GM12878 (cell line): ENCODE measurements at places on chromosomes 2 and 18.

- no peak overlapping the region for H3K27ac ChIP-seq
- H3K4me1 ChIP-seq: no peaks in the 10 kb centered on the region
- no peak overlapping the region for H3K4me3 ChIP-seq
- no peak for DNase-seq
- H3K36me3 ChIP-seq: peaks cover 14% of the 10 kb centered on the region; the same call in 1 of the 2 replicates
- H3K27me3 ChIP-seq: no peaks in the 10 kb centered on the region
Measured at GRCh38 chr2:47019961-47020681, 104.5 kb upstream of the MCFD2 start.

- no peaks in the 10 kb centered on the region for H3K27me3 ChIP-seq
- H3K36me3 ChIP-seq: no peaks in the 10 kb centered on the region
- DNase-seq: no peak
- H3K27ac ChIP-seq: no peak overlapping the region
Measured at GRCh38 chr2:133521146-133521745, 47.0 kb downstream of the NCKAP5 start.

GRCh38 chr2:65193446-65193845 is 34.2 kb upstream of the ACTR2 start:
- H3K4me1 ChIP-seq: no peaks in the 10 kb centered on the region
- no peaks in the 10 kb centered on the region for H3K36me3 ChIP-seq
- no peak overlapping the region for H3K27ac ChIP-seq
- DNase-seq: no peak

- DNase-seq: no peak
- no peaks in the 10 kb centered on the region for H3K27me3 ChIP-seq
- H3K36me3 ChIP-seq: peaks cover 5% of the 10 kb centered on the region; the same call in 1 of the 2 replicates
- no peak overlapping the region for H3K27ac ChIP-seq
- no peaks in the 10 kb centered on the region for H3K4me1 ChIP-seq
- H3K4me3 ChIP-seq: no peak overlapping the region
Measured at GRCh38 chr18:36811955-36812354, 16.8 kb downstream of the TPGS2 start.

DNA sequence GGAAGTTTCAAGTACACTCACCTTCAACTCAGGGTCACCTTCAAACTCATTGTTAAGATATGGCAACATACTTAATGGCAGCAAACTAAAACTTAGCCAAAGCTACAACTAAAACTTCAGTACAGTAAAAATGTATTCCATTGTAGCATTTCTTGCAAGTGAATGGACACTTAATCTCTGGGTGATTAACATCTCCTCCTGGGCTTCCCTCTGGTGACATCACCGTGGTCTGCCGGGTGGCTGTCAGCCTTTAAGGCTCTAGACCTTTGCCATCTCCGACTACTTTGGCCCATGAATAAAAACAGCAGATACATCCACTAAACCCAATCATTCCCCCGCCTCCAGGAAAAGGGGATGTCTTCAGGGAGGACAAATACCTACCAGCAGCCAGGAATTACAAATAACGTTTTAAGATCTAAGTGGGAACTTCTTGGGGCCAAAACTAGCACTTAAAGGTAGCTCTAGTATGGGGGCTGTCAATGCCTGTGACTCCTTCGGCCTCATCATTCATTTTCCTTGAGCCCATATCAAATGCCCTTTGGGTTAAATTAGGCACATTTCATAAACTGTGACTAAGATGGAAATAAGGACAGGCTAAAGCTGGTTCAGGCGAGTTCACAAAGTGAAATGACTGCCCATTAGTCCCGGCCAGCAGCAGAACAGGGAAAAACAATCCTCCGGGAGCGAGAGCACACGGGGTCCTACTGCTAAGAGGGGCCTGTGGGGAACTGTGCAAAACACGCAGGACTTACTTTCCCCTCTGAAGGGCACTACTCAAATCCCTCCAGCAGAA is 1.1 kb downstream of the TFCP2L1 start:
- peaks cover 5% of the 10 kb centered on the region for H3K27me3 ChIP-seq
- no peak overlapping the region for H3K4me3 ChIP-seq
- no peak for DNase-seq
- no peaks in the 10 kb centered on the region for H3K4me1 ChIP-seq
- no peak overlapping the region for H3K27ac ChIP-seq

DNA sequence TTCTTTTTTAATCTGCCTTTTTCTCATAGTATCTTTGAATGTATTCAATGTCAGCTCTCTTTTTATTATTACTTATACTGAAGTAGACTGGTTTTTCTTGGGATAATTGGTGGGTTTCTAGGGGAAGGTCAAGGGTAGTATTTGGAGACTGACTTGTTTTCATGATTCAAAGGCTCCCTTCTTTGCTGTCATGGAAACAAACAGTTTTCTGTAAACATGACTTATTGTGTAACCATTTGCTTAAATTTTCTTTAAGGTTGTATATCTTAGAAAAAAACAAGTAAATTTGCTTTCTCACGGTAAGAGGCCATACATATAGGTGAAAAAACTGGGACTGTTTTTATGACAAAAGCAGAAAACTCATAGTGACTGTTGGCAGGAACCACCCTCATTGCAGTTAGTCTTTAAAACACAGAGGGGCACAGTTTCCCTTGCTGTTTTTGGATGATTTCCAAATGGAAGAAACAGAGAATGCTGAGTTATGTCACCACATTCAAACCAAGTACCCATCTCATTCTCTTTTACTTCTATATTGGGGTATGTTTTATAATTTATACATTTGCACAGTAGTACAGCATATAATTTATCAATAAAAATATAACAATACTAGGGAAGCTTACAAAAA is 5.8 kb upstream of the RDH14 start:
- DNase-seq: no peak
- H3K27me3 ChIP-seq: no peaks in the 10 kb centered on the region
- no peaks in the 10 kb centered on the region for H3K4me1 ChIP-seq

- H3K27ac ChIP-seq: no peak overlapping the region
- no peak overlapping the region for H3K4me3 ChIP-seq
- H3K27me3 ChIP-seq: no peaks in the 10 kb centered on the region
- DNase-seq: no peak
- no peaks in the 10 kb centered on the region for H3K4me1 ChIP-seq
Measured at GRCh38 chr18:42635378-42636048, 480.0 kb downstream of the RIT2 start.

GRCh38 chr2:100141906-100142305 is 484 bp downstream of the AFF3 start:
- H3K27ac ChIP-seq: peak overlapping the region; percentile 73
- H3K4me3 ChIP-seq: peak overlapping the region; percentile 51
- 0 out of 2 replicates have a peak, but pooled peaks cover 3% of the 10 kb centered on the region for H3K27me3 ChIP-seq
- DNase-seq: no peak
- H3K4me1 ChIP-seq: peaks cover 25% of the 10 kb centered on the region

GRCh38 chr2:30239308-30239985 is 8.1 kb downstream of the LBH start:
- H3K36me3 ChIP-seq: no peaks in the 10 kb centered on the region; the same call in 1 of the 2 replicates
- no peak overlapping the region for H3K4me3 ChIP-seq
- DNase-seq: no peak
- H3K27me3 ChIP-seq: no peaks in the 10 kb centered on the region

- DNase-seq: no peak
- no peak overlapping the region for H3K4me3 ChIP-seq
- no peaks in the 10 kb centered on the region for H3K36me3 ChIP-seq
- H3K4me1 ChIP-seq: no peaks in the 10 kb centered on the region
- H3K27me3 ChIP-seq: peaks cover 1% of the 10 kb centered on the region; the same call in 1 of the 2 replicates
- no peak overlapping the region for H3K27ac ChIP-seq
Measured at GRCh38 chr2:112141626-112142007, 3.4 kb downstream of the FBLN7 start.

- H3K36me3 ChIP-seq: peaks cover 7% of the 10 kb centered on the region; the same call in 1 of the 2 replicates
- H3K27me3 ChIP-seq: no peaks in the 10 kb centered on the region
- no peak overlapping the region for H3K27ac ChIP-seq
- H3K4me3 ChIP-seq: no peak overlapping the region
- H3K4me1 ChIP-seq: no peaks in the 10 kb centered on the region
- no peak for DNase-seq
Measured at GRCh38 chr18:24064391-24065100, 50.0 kb downstream of the TTC39C start.

GRCh38 chr2:62306751-62307468 is 111.0 kb downstream of the B3GNT2 start:
- no peaks in the 10 kb centered on the region for H3K36me3 ChIP-seq
- peak overlapping the region; percentile 99 for H3K27ac ChIP-seq
- peaks cover 92% of the 10 kb centered on the region for H3K4me1 ChIP-seq
- DNase-seq: peak; percentile 95
- no peaks in the 10 kb centered on the region for H3K27me3 ChIP-seq
- H3K4me3 ChIP-seq: peak overlapping the region; percentile 38; the same call in 1 of the 2 replicates

- H3K27me3 ChIP-seq: no peaks in the 10 kb centered on the region
- H3K4me1 ChIP-seq: no peaks in the 10 kb centered on the region
- H3K36me3 ChIP-seq: no peaks in the 10 kb centered on the region
- DNase-seq: no peak
- H3K4me3 ChIP-seq: no peak overlapping the region
Measured at GRCh38 chr2:226312155-226312554, 487.5 kb downstream of the IRS1 start.

GRCh38 chr2:236238751-236239150 is 25.5 kb downstream of the ASB18 start:
- H3K27me3 ChIP-seq: peaks cover 1% of the 10 kb centered on the region; the same call in 1 of the 2 replicates
- H3K36me3 ChIP-seq: no peaks in the 10 kb centered on the region

DNA sequence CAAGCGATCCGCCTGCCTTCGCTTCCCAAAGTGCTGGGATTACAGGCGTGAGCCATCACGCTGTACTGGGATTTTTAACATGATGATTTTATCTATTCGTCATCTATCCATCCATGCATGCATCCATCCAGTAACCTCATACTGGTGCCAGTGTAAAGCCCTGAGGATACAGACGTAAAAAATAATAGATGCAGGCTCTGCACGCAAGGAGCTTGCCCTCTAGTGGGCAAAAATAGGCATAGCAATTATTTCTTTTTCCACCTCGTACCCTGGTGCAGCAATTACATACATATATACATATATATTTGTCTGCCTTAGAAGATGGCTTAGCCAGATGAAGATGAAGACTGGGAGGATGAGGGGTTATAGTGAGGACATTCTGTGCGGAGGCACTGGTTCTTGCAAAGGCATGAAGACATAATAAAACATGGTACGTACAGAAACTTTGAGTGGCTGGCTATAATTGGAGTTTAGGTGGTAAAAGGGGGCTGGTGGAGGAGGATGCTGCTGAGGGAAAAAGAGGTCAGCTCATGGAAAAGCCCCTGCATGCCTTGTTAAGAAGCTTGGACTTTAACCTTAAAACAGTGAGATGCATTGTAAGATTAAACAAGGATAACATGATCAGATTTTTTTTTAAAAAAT is 19.6 kb upstream of the RPIA start:
- no peaks in the 10 kb centered on the region for H3K36me3 ChIP-seq
- DNase-seq: no peak
- H3K27me3 ChIP-seq: no peaks in the 10 kb centered on the region
- no peak overlapping the region for H3K4me3 ChIP-seq
- no peaks in the 10 kb centered on the region for H3K4me1 ChIP-seq

- H3K27ac ChIP-seq: no peak overlapping the region
- H3K36me3 ChIP-seq: no peaks in the 10 kb centered on the region
- no peak overlapping the region for H3K4me3 ChIP-seq
- DNase-seq: no peak
- no peaks in the 10 kb centered on the region for H3K4me1 ChIP-seq
- no peaks in the 10 kb centered on the region for H3K27me3 ChIP-seq
Measured at GRCh38 chr2:137771064-137771463, 193.2 kb upstream of the HNMT start.

DNA sequence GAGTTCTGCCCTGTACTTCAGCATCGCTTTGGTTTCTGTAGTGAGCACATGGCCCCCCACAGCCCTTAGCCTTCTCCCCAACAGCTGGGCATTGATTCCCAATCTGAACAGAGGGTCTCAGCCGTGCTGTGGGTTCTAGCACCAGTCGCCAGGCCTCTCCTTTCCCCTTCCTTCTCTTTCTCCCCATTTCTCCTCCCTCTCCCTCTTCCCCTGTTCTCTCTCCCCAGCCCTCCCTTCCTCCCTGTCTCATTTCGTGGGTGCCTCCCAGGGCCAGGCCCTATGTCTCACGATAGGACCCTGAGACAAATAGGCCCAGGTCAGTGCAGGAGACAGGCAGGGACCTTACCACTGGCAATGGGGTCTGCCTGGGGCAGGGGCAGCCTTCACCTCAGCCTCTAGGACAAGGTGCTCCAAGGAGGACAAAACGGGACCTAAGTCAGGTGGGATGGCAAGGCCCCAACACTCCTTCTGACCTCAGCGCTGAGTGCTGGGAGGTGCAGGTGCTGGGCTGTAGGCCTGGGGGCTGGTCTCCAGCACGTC is 143.4 kb upstream of the GPC1 start:
- no peak overlapping the region for H3K27ac ChIP-seq
- no peak for DNase-seq

DNA sequence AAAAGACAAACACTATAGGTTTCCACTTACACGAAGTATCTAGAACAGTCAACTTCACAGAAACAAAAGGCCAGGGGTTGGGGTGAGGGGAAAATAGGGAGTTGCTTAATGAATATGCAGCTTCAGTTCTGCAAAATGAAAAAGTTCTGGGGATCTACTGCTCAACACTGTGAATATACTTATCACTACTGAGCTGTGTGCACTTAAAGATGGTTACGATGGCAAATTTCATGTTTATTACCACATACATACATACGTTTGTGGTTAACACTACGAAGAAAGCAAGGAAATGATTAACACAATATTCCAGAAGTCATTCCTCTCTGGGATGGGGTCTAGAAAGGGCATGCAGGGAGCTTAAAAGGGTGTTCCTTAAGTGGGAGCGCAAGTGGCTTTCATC is 19.3 kb downstream of the MBOAT2 start:
- H3K36me3 ChIP-seq: no peaks in the 10 kb centered on the region
- peak overlapping the region; percentile 56 for H3K27ac ChIP-seq
- DNase-seq: peak; percentile 41
- H3K27me3 ChIP-seq: no peaks in the 10 kb centered on the region
- H3K4me1 ChIP-seq: peaks cover 23% of the 10 kb centered on the region

GRCh38 chr18:67108894-67109293 is 407.6 kb downstream of the DSEL start:
- H3K4me1 ChIP-seq: no peaks in the 10 kb centered on the region
- no peaks in the 10 kb centered on the region for H3K27me3 ChIP-seq
- no peak overlapping the region for H3K27ac ChIP-seq
- no peak overlapping the region for H3K4me3 ChIP-seq

DNA sequence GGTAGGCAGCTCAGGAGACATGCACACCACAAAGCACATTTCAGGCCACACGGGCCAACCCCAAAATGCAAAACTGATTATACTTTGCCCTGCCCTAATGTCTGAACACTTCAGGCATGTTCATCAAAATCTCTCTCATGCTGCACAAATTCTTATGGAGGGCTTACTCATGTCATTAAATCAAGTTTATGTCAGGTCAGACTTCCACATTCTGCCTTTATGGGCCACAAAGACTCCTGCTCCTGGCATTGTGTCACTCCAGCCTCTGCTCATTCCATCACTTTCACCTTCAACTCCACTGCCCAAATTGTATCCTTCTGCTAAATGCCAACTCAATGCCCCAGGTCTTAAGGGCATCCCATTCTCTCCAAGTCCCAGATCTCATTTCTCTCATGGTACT is 9.2 kb downstream of the UXS1 start:
- no peak overlapping the region for H3K4me3 ChIP-seq
- no peak for DNase-seq
- peaks cover 16% of the 10 kb centered on the region for H3K4me1 ChIP-seq

DNA sequence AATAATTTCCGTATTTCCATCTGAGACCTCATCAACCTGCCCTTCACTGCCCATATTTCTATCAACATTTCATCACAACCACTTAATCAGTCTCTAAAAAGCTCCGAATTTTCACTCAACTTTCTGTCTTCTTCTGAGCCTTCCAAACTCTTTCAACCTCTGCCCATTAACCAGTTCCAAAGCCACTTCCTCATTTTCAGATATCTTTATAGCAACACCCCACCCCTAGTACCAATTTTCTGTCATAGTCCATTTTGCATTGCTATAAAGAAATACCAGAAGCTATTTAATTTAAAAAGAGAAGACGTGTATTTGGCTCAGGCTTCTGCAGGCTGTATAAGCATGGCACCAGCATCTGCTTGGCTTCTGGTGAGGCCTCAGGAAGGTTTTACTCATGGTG is 107.0 kb downstream of the PTGR3 start:
- H3K27ac ChIP-seq: no peak overlapping the region
- no peaks in the 10 kb centered on the region for H3K36me3 ChIP-seq
- no peaks in the 10 kb centered on the region; the same call in 1 of the 2 replicates for H3K27me3 ChIP-seq
